A549 treated with CORT108297 at 1 μM for 4 hours (cell line): ENCODE measurements at places on chromosomes 4 and X. TPM values are rescaled to one million over a fixed set of nuclear protein-coding genes. Genes with fewer than 3 reads are reported as not detected.

Gene POU4F2
- total RNA-seq, result not detected in 5 replicates

Gene GAGE1
- not detected in 5 replicates for total RNA-seq

Gene AMELX
- total RNA-seq, result not detected in 5 replicates

Gene DUSP9
- 1.2 to 1.8 TPM (median 1.4 TPM) in 5 replicates for total RNA-seq

Gene P2RY8
- 0.02 TPM in 4 of 5 replicates, not detected in the other for total RNA-seq

Gene MTNR1A
- 0.33 to 0.71 TPM (median 0.43 TPM) in 5 replicates for total RNA-seq

Gene CD38
- total RNA-seq, result 8.6 to 13.7 TPM (median 10.1 TPM) in 5 replicates

Gene SMS
- total RNA-seq, result 190 to 253 TPM (median 196 TPM) in 5 replicates

Gene CYBB
- total RNA-seq, result 0.02 to 0.12 TPM (median 0.07 TPM) in 5 replicates

Gene NWD2
- not detected in 5 replicates for total RNA-seq

Gene CYTL1
- not detected in 5 replicates for total RNA-seq

Gene MAGEA11
- total RNA-seq, result 0.07 TPM in 1 of 5 replicates, not detected in the others

Gene MRFAP1
- 248 to 261 TPM (median 249 TPM) in 5 replicates for total RNA-seq

Gene KLHL34
- total RNA-seq, result not detected in 5 replicates

Gene SMC1A
- 42.3 to 62.9 TPM (median 55.1 TPM) in 5 replicates for total RNA-seq

Gene TASL
- total RNA-seq, result not detected in 5 replicates

Gene CTAG1B
- total RNA-seq, result not detected in 5 replicates

Gene GCNA
- 1.3 to 1.6 TPM (median 1.4 TPM) in 5 replicates for total RNA-seq

Gene ADRA2C
- 5.9 to 11.6 TPM (median 11.3 TPM) in 5 replicates for total RNA-seq

Gene HHIP
- total RNA-seq, result 0.57 to 1.0 TPM (median 0.64 TPM) in 5 replicates

Gene NKX6-1
- total RNA-seq, result 0.37 to 0.58 TPM (median 0.48 TPM) in 5 replicates

Gene ARX
- 0.25 to 0.58 TPM (median 0.41 TPM) in 5 replicates for total RNA-seq

Gene MFAP3L
- total RNA-seq, result 4.1 to 5.4 TPM (median 4.5 TPM) in 5 replicates

Gene PDHA1
- 233 to 289 TPM (median 277 TPM) in 5 replicates for total RNA-seq

Gene HEPH
- total RNA-seq, result not detected in 5 replicates

Gene USP11
- 47.0 to 53.2 TPM (median 52.4 TPM) in 5 replicates for total RNA-seq

Gene PRRG3
- total RNA-seq, result not detected in 5 replicates

Gene TCEAL1
- total RNA-seq, result 33.1 to 49.6 TPM (median 38.9 TPM) in 5 replicates

Gene MAGEA4
- not detected in 5 replicates for total RNA-seq

Gene CCDC110
- total RNA-seq, result 0.04 to 0.09 TPM (median 0.07 TPM) in 3 of 5 replicates, not detected in the others

Gene PDHA2
- total RNA-seq, result not detected in 5 replicates

Gene PIR
- total RNA-seq, result 50.2 to 56.4 TPM (median 54.1 TPM) in 5 replicates

Gene RASL11B
- 0.05 to 0.20 TPM (median 0.07 TPM) in 5 replicates for total RNA-seq

Gene AKAP4
- total RNA-seq, result not detected in 5 replicates

Gene MAGEB1
- total RNA-seq, result not detected in 5 replicates

Gene GPR78
- total RNA-seq, result 0.04 to 0.17 TPM (median 0.05 TPM) in 3 of 5 replicates, not detected in the others

Gene TLL1
- total RNA-seq, result 0.09 to 0.30 TPM (median 0.15 TPM) in 5 replicates
